ENCODE measurements at places on chromosomes 3 and 15.

- no peak for DNase-seq
Observed at GRCh38 chr3:99087277-99087676, 185.8 kb upstream of the DCBLD2 start.

DNA sequence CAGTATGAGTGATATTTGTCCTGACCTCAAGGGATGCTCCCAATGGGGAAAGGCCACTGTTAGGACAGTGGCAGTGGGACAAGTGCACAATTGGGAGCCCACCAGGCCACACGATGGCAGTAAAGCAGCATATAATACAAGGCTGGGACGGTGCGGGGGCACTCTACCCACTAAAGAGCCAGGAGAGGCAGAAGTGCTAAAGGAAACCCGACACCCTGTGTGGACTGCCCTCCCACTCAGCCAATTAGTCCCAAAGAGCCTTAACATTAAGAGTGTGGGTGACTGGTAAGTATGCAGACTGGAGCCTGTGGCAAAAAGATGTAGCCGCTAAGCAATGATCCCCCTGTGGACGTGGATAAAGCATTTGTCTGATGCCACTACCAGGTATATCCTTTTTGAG, 8.2 kb upstream of the ZNF589 start:
- DNase-seq = peak; percentile 58

DNA sequence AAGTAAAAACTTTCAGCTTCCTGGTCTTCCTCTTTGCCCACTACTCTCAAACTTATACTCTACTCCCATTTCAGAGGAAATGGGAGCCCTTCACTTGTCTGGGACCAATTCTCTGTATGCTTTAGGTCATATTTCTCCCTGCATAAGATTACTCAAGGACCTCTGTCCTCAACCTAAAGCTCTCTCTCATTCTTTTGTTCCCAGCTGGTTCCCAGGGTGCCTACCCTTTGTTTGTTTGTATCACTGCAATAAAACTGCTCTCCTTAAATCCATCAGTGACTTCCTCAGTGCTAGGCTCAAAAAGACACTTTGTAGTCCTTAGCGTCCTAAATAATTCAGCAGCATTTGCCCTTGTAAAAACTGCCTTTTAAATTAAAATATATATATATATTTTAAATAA, 2.9 kb downstream of the NGRN start:
- DNase-seq = no peak

DNA sequence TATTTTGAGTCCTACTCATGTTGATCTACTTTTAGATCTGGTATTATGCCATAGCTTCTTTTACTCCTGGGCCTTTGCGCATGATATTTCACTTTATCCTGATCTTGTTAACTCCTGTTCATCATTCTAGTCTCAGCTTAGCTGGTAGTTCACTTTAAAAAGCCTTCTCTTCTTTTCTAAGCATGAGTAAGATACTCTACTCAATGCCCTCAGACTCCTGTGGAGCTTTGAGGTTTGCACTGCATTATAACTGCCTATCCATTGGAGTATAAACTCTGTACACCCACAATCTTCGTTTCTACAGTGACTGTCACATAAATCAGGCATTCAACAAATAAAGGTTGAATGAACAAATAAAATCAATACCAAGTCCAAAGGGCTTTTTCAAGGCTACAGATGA, 357.9 kb upstream of the KCNH8 start:
- DNase-seq = no peak

DNA sequence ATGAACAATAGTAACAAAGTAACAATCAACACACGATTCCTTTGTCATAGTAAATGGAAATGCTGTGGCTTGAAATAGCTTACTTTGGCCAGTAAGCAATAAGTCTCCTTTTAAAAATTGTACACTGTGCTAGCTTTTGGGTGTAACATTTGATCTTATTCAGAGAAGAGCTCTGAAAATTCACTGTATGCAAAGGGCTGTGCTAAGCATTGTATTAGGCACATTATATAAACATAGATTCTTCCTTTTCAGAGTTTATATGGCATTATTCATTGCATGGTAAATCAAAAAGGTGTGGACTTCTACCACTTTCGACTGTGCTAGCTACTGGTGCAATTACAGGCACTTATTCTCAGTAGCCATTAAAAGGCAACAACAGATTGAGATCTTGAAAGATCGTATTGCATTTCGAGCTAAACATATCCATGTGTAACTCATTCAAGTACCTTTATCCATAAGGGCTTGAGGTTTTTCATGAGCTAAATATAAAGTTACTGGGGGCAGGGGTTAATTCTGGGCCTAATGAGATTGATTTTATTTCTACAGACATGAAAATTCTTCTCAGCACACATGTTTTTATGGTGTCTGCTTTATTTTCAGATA, 246.8 kb downstream of the NR1D2 start:
- DNase-seq = no peak

- DNase-seq = no peak
Observed at GRCh38 chr15:94987085-94987484, 755.7 kb downstream of the MCTP2 start.

GRCh38 chr3:142077859-142078500, 71.4 kb downstream of the TFDP2 start:
- no peak for DNase-seq

GRCh38 chr3:97066531-97066930, 252.1 kb downstream of the EPHA6 start:
- DNase-seq = no peak

GRCh38 chr3:117793622-117794265, 1084.2 kb downstream of the TUSC7 start:
- no peak for DNase-seq

GRCh38 chr15:55254916-55255679, 34.5 kb downstream of the RAB27A start:
- DNase-seq = no peak

- DNase-seq = peak; percentile 6
Observed at GRCh38 chr3:50405249-50405648, 45.9 kb upstream of the TMEM115 start.

- no peak for DNase-seq
Observed at GRCh38 chr15:98854496-98854895, 153.1 kb downstream of the PGPEP1L start.

GRCh38 chr3:160018959-160019358, 30.3 kb downstream of the IL12A start:
- no peak for DNase-seq

DNA sequence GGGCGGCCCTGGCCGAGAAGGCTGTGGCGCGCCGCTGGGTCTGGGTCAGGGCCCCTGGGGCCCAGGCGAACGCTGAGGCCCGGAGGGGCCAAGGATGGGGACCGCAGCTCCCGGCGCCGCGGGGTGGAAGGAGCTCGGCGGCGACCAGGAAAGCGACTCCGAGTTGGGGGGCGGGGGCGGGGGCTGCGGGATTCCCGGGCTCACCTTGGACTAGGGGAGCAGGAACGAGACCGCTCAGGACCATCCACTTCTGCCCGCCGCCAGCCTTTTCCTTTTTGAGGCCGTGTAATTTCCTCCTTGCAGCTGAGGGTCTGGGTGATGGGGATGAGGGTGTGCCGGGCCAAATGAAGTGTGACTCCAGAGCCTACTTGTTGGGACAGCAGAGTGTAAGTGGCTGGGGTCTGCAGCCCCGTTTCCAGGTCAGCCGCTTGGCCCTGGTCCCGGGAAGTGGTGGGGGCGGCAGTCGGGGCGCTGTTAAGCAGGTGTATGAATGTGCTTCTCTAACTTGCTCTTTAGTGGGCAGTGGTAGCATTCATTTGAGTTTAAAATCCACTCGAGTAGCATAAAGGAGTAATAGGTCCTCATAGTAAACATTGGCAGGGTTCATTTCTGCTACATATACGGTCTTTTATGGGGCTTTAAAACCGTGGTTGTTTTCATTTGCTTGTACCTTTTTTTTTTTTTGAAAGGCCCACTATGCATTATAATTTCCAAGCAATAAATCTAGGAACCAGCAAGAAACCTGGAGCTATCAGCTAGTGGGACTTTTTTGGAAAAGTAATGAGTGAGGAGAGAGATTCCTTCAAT, 717 bp downstream of the PXK start:
- DNase-seq = peak; percentile 36

DNA sequence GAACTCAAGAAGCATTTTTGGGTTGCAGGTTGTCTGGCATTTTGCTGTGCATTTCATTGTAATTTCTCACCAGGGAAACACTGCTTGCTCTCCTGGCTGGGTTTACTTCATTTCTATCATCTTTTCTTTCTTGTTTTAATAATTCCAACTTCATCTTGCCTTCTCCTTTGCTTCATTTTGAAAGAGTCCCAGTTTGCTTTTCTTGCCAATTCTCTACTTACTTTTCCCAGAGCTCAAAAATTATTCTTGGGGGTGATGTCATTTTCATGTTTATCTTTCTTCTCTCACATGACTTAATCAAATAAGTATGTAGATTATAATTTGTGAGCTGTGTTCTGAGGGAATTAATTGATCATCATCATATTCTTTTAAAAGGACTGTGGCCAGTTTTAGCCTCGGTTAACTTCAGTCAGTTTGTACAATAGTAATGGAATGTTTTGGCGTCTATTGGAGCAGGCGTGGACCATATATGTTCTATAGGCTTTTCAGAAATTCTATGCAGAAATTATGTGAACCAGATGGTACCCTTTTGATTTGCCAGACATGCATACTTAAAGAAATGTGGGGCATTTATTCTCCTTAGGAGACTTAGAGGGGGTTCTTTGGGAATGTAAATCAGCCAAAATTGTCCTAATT, 30.1 kb downstream of the SH3GL3 start:
- DNase-seq = no peak

Data from activated naive CD4-positive, alpha-beta T cell treated with Interleukin-2 at 50 U/mL for 16 hours (primary cell).